Activated naive CD4-positive, alpha-beta T cell (primary cell): ENCODE measurements at places on chromosomes 16 and 17.

- DNase-seq, result no peak
Measured at GRCh38 chr16:49592546-49593423, 219.2 kb downstream of the C16orf78 start.

- DNase-seq, result no peak
Measured at GRCh38 chr17:79891113-79891730, 52.0 kb upstream of the CBX4 start.

GRCh38 chr17:80026359-80027042 is 9.2 kb downstream of the TBC1D16 start:
- DNase-seq, result no peak

- no peak for DNase-seq
Measured at GRCh38 chr16:4882633-4883285, 35.5 kb downstream of the UBN1 start.

- no peak for DNase-seq
Measured at GRCh38 chr16:81483064-81483969, 38.7 kb downstream of the CMIP start.

DNA sequence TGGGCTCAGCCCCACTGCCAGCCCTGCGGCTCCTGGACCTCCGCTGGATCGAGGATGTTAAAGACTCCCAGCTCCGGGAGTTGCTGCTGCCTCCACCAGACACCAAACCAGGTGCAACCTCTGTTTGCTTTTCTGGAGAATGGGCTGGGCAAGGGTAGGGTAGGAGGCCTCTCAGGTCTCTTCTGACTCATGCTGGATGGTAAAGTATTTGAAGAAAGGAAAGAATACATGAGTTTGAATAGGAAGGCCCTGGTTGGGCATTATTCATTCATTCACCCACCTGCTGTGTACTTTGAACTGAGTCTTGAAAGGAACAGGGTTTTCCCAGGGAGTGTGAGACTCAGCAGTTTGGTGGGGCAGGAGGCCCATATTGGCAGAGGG is 6.5 kb upstream of the ORAI3 start:
- DNase-seq, result no peak

- DNase-seq, result no peak
Measured at GRCh38 chr17:65254166-65254565, 117.0 kb downstream of the RGS9 start.

DNA sequence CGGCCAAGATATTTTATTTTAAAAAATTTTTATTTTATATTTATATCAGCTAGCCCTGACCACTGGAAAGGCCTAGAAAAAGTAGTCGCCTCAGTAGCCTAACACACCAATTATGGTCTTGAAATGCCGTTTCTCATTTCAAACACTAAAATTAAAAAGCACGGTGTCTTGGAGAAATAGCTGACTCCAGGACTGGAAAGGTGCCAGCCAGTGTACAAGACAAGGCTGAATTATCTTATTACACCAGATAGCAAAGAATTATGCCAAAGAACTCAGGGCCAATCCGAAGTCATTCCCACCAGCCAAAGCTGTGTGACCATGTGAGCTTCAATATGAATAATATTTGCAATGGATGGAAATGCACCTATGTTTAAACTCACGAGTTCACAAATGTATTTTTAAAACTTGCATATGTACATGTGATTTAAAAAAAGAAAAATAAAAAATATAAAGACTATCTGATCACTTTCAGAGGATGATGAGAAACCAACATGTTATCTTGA is 19.9 kb upstream of the ATP2C2 start:
- DNase-seq, result no peak

DNA sequence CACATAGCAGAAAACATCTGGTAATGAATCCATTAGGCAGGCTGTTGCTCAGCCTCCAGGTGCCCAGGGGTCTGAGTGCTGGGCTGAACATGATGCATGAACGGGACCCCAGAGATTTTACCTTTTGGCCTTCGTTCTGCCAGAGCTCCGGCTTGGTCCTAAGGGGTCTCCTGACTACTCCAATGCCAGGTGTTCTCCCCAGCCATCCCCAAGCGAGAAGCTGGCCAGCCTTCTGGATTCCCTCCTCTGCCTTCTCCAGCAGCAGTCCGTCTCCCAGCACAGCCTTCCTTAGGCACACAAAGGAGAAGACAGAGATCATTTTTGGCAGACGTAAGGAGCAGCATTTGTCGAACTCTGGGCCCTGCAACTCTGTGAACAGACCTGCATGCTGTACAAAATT is 109.4 kb downstream of the RBFOX1 start:
- no peak for DNase-seq

DNA sequence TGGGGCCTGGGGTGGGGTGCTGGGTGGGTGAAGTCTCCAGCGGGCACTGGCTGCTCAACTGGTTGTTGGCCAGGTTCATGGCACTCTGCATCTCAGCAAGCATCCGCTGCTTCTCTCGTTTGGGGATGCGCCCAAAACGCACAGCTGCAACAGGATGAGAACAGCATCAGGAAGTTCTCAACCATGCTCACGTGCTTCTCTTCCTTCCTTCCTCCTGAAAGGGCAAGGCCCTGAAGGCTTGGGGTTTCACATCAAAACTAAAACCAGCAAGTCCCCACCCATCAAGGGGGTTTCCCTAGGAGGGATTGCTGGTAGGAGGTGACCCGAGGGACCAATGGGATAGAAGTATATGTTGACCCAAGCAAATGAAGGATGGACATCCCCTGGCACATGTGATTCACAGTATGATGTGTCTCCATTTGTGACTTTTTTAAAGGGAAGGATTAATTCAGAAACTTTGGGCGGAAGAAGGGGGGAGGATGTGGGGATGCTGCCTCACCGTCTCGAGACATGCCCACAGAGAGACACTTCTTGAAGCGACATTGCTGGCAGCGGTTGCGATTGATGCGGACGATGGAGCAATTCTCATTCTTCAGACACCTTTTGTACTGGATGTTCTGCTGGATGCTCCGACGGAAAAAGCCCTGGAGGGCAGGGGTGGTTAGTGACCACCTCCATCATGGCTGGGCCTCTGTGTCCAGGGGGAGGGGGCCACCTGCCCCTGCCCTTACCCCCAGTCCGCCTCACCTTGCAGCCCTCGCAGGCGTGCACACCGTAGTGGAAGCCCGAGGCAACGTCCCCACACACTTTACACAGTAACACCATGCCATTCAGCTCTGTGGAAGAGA is 4.2 kb downstream of the NR1D1 start:
- no peak for DNase-seq

- DNase-seq, result no peak
Measured at GRCh38 chr16:2785101-2785991, 2.0 kb downstream of the PRSS33 start.

DNA sequence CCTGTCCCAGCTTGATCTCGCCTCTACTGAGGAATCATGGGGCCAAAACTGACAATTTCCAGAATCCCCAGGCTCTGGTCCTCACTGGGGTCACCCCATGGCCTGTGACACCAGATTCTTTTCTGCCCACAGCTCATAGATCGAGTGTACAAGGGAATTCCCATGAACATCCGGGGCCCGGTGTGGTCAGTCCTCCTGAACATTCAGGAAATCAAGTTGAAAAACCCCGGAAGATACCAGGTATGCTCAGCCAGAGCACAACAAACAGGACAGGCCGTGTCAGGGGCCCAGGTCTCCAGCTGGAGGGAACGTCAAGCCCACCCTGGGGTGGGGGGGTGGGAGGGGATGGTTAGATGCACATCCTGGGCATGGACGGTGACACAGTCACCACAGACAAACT is 17.5 kb downstream of the USP6 start:
- DNase-seq, result no peak

DNA sequence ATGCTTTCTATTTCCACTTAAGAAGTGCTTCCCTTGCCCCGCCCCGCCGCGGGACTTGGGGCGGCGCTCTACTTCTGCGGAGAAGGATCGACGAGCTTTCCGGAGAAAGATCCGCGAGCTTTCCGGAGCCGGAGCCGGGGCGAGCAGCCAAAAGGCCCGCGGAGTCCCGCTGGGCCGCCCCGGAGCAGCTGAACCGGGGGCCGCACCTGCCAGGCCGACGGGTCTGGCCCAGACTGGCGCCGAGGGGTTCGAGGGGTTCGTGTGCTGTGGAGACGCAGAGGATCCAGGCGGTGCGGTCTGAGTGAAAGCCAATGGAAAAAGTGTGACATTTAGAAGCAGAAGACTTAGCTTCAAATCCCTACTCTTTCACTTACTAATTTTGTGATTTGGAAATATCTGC is 50.8 kb downstream of the TBC1D26 start:
- no peak for DNase-seq

DNA sequence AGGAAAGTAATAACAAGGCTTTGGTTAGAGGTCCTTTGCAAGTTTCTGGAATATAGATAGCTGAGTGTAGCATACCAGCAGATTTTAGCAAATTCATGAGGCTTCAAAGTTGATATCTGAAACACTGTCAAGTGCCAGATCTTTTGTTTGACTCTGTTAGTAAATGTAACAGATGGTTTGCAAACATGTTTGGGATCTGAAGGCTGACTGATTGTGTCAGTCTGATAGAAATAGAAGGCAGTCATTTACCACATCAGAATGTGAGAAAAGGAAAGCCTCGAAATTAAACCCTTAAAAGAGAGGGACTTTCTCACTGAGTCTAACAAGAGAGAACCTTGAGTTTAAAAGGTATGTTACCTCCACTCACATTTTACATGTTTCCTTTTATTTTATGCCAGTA is 371.5 kb downstream of the KIF2B start:
- no peak for DNase-seq

DNA sequence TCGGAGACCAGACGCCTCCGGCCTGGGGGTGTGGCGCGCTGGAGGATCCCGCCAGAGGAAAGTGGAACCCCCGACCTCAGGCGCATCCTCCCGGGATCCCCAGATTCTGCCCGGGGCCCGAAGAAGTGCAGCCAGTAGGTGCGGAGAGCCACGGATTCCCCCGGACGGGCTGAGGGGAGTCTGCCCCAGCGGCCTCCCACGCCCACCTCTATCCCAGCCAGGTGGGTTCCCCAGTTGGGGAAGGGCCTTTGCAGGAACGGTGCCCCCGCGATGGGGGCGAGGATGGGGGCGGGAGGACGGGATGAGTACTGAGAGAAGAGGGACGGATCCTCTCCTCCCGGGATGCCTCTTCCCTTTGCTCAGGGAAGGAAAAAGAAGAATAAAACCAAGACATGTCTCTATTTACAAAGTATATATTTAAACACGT is 5.1 kb downstream of the CBX8 start:
- DNase-seq, result no peak

- no peak for DNase-seq
Measured at GRCh38 chr17:28839221-28839620, 3.4 kb downstream of the FAM222B start.

GRCh38 chr16:65500007-65500406 is 378.1 kb upstream of the CDH11 start:
- no peak for DNase-seq
